ENCODE measurements at places on chromosomes 16 and 17.

GRCh38 chr16:57134982-57135381 lies 42.6 kb downstream of the CPNE2 start:
- no peak for DNase-seq

DNA sequence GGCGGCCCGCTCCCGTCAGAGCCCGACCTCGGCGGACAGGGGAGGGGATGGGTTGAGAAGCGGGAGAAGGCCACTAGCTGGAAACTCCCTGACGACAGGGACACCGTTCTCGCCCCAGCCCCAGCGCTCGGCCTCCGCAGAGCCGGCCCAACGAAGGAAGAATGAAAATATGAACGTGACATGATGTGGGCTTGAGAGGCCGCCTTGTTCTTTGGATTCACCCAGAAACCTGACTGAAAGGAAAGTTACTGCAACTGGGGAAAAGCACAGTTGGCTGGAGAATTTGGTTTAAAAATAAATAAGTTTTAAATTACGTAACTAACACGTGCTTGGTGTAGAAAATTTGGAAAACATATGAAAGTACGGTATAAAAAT lies 21.1 kb downstream of the NPTX1 start:
- peak; percentile 79 for DNase-seq

DNA sequence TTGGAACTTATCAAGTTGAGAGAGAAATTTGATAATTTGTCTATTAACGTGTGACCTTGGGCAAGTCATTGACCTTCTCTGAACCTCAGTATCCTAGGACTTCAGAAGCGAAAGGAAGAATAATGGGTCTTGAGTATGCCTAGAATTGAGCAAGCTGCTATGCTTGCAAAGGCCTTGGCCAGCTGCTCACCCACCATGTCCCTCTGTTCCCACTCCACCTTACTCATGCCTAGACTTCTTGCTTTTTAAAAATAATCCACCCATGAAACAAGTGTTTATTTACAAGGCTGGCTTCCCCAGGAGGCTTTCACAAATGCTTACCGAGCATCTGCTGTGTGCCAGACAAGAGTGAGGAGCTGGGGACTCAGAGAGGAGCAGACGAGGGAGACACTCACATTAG lies 590.6 kb downstream of the MAF start:
- DNase-seq: no peak

GRCh38 chr16:88070341-88070740 lies 119.1 kb downstream of the BANP start:
- no peak for DNase-seq

GRCh38 chr17:44414394-44415155 lies 25.1 kb upstream of the ITGA2B start:
- no peak for DNase-seq

DNA sequence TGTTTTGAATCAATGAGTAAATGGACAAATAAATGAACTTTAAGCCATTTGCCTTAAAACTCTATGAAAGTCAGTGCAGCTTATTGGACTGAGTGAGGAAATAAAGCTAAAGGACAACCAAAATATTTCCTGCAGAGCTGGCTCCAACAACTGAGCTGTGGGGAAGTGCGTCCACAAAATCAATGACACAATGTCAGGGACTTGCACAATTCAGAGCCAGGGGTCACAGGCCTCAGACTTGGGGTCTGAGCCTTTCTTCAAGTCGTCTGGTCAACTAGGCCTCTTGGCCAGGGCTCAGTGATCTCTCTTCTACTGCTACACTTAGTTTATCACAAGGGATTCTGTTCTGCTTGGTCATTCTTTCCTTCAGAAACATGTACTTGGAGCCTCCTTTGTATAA lies 26.2 kb upstream of the RHBDL3 start:
- DNase-seq: no peak

GRCh38 chr16:694187-694862 lies 4.1 kb upstream of the WDR24 start:
- DNase-seq: no peak

- DNase-seq: no peak
Observed at GRCh38 chr17:27285516-27285915, 8.4 kb upstream of the WSB1 start.

GRCh38 chr17:56324676-56325075 lies 171.4 kb downstream of the ANKFN1 start:
- no peak for DNase-seq

GRCh38 chr16:89045181-89045815 lies 48.4 kb upstream of the ACSF3 start:
- no peak for DNase-seq

DNA sequence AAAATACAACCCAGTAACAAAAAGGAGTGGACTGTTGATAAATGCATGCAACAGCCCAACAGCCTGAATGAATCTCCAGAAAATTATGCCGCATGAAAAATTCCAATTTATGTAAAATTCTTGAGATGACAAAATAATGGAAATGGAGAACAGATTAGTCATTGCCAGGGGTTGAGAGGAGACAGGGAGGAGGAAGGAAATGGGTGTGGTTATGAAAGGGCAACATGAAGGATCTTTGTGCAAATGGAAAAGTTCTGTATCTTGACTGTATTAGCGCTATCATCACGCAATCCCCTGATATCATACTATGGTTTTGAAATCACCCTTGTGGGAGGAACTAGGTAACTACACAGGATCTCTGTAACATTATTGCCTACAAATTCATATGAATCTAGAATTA lies 1058.3 kb upstream of the RBFOX1 start:
- no peak for DNase-seq

GRCh38 chr16:23160082-23160481 lies 10.8 kb upstream of the USP31 start:
- no peak for DNase-seq

DNA sequence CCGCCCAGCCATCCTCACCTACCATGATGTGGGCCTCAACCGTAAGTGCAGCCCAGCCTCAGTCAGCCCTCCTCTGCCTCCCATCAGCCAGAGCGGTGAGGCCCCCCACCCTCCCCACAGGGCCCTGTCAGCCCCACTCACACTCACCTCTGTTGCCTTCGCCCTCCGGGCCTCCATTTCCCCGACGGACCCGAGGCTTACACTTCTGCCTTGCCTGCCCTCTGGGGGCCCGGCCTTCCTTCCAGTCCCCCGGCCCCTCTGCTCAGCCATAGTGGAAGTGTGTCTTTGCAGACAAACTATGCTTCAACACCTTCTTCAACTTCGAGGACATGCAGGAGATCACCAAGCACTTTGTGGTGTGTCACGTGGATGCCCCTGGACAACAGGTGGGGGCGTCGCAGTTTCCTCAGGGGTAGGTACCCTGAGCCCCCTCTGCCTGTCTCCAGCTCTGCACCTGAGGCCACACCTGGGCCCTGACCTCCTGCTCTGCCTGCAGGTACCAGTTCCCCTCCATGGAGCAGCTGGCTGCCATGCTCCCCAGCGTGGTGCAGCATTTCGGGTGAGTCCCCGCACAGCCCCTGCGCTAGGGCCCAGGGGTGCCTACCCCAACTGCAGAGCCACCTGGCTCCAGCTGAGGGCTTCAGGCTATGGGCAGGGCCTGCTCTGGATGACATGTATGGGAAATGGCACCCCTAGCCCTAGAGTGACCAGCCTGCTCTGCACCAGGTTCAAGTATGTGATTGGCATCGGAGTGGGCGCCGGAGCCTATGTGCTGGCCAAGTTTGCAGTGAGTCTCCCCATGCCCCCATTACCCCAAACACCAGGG lies 4.1 kb downstream of the NDRG4 start:
- no peak for DNase-seq

DNA sequence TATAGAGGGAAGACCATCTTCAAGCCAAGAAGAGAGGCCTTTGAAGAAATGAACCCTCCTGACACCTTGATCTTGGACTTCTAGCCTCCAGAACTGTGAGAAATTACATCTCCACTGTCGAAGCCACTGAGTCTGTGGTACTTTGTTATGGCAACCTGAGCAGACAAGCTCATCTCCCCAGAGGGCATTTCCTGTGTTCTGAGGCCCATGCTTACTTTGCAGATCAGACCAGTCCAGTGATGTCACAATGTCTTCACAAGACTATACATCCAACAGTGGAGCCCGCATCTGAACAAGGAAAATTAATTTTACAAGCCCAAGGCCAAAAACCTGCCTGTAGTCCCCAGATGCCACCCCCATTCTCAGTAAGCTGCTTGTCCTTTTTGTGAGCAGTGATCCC lies 14.8 kb upstream of the C17orf113 start:
- no peak for DNase-seq

- peak; percentile 43 for DNase-seq
Observed at GRCh38 chr16:364595-365491, 5.5 kb downstream of the MRPL28 start.

- DNase-seq: no peak
Observed at GRCh38 chr17:64502021-64502420, 4.1 kb downstream of the DDX5 start.

- DNase-seq: peak; percentile 72
Observed at GRCh38 chr16:84286578-84287240, 8.0 kb upstream of the WFDC1 start.

GRCh38 chr17:80738020-80738808 lies 193.6 kb downstream of the RPTOR start:
- DNase-seq: no peak

- DNase-seq: no peak
Observed at GRCh38 chr16:81469710-81470535, 25.3 kb downstream of the CMIP start.

- no peak for DNase-seq
Observed at GRCh38 chr17:49443862-49444261, 29.2 kb upstream of the PHB1 start.

DNA sequence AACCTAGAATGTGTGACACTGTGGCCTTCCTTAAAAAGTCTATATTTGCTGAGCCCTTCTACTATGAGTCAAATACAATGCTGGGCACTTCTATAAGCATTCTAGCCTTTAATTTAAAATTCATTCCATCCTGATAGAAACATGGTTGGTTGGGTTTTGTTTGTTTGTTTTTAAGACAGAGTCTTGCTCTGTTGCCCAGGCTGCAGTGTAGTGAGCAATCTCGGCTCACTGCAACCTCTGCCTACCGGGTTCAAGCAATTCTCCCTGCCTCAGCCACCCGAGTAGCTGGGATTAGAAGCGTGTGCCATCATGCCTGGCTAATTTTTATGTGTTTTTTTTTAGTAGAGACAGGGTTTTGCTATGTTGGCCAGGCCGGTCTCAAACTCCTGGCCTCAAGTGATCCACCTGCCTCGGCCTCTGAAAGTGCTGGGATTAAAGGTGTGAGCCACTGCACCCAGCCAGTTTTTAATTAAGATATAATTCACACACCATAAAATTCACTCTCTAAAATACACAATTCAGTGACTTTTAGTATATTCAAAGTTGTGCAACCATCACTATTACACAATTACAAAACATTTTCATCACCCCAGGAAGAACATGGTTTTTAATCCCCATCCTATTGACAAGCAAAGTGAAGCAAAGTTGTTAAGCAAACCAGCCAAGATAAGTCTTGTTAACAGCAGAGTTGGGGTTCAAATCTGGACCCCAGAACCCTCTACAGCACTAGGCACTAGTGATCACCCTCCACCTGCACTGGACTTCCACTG lies 42.8 kb downstream of the CMTM4 start:
- no peak for DNase-seq

DNA sequence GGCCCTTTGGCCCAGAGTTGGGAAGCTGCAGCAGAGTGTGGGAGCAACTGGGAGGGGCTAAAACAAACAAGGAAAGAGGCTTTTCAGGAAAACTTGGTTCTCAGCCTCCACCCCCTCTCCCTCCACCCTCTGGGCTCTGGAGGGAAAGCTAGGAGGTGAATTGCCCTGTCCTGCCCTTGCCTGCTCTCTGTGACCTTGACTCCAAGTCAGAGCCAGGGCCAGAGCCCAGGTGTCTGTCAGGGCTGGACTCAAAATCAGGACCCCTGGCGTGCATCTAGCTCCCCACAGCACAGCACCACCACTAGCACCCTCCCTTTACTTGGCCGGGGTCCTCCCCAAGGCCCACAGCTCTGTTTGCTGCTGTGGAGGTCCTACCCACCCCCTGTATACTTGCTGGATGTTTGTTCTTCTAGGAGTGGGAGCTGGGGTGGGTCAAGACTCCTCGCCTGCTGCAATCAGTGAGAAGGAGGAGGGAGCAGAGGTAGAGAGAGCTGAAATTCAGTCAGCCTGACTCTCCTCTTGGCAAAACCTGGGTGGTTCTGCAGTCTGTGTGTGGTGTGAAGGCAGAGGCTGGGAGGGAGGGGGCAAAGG lies 2.8 kb upstream of the NR1D1 start:
- no peak for DNase-seq

GRCh38 chr17:78324391-78325075 lies 35.3 kb downstream of the SOCS3 start:
- peak; percentile 90 for DNase-seq

- no peak for DNase-seq
Observed at GRCh38 chr16:65622151-65622550, 500.3 kb upstream of the CDH11 start.

DNA sequence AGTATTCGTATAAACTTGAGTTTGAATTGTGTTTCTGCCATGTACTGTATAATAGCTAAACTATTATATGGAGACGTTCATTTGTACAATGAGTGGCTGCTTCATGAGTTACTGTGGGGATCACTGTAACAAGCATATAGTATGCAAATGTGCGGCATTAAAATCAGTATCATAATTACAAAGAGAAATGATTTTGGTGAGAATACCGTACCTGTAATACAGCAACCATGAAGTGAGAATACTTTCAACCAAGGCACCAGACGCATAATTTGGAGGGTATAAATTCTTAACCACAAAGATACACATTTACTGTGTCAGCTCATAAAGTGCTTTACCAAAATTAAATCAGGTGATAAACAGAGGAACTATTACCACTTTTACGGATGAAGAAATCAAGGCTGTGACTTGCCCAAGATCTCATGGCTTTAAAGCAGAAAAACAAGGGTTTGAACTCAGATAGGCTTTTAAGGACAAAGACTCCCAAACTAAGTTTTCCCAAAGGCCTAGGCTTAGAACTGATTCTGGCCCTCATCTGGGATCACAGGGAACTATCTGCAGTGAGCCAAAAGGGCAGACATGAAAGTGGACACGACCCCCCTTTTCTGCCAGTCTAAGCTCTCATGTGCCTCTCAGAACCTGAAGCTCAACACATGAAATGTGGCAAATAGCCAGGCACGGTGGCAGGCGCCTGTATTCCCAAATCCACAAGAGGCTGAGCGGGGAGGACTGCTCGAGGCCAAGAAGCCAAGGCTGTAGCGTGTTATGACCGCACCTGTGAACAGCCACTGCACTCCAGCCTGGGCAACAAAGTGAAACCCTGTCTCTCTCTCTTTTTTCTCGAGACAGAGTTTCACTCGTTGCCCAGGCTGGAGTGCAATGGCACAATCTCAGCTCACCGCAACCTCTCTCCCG lies 6.4 kb downstream of the RPS15A start:
- no peak for DNase-seq

DNA sequence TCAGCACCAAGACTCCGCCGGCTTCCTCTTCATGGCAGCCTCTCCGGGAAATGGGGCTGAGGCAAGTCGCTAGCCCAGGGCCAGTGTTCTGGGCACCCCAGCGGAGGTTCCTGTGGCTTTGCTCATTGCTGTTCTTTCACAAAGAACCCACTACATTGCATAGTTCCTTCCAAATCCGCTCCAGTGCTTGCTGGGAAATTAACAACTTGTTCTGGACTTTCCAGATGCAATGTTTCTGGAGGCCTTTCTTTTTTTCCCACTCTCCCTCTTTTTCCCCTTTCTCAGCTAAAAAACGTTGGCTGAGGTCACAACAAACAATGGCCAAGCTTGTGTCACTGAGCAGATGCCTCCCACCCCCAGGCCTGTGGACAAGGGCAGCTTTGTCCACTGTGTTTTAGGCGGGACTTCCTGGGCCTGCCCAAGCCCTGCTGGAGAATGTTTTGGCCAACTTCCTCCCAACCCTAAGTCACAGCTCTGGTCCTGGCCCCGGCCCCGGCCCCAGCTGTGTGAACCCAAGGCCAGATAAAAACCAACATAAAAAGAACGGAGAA lies 131.5 kb upstream of the RCVRN start:
- DNase-seq: no peak
